Activated naive CD8-positive, alpha-beta T cell treated with anti-CD3 and anti-CD28 coated beads for 36 hours (primary cell): ENCODE measurements at places on chromosomes 5 and 9. TPM values are rescaled to one million over a fixed set of nuclear protein-coding genes. Genes with fewer than 3 reads are reported as not detected.
A peak's percentile ranks its signal among the peaks of the same experiment; 100 is the strongest.

Gene PLAC8L1
- total RNA-seq = not detected

Gene QRFP
- not detected for total RNA-seq

Gene LCN10
- total RNA-seq = 5.4 TPM

Gene EXOSC3
- 147 TPM for total RNA-seq

Gene LOX
- not detected for total RNA-seq

Gene MYMK
- total RNA-seq = not detected

- no peaks in the 10 kb centered on the region for H3K4me1 ChIP-seq
- no peak for DNase-seq
- peaks cover 5% of the 10 kb centered on the region for H3K36me3 ChIP-seq
- H3K27ac ChIP-seq = no peak overlapping the region
- H3K27me3 ChIP-seq = no peaks in the 10 kb centered on the region
Measured at GRCh38 chr5:78816143-78816765, 167.7 kb upstream of the LHFPL2 start.

- peak overlapping the region; percentile 65 for H3K4me3 ChIP-seq
- H3K36me3 ChIP-seq = peaks cover 25% of the 10 kb centered on the region
- H3K27me3 ChIP-seq = no peaks in the 10 kb centered on the region
- peak overlapping the region; percentile 87 for H3K27ac ChIP-seq
- peak; percentile 56 for DNase-seq
Measured at GRCh38 chr9:129838707-129839259, 3.5 kb downstream of the USP20 start.

- no peaks in the 10 kb centered on the region for H3K36me3 ChIP-seq
- H3K4me3 ChIP-seq = no peak overlapping the region
- no peaks in the 10 kb centered on the region for H3K4me1 ChIP-seq
- DNase-seq = no peak
- no peaks in the 10 kb centered on the region for H3K27me3 ChIP-seq
- H3K27ac ChIP-seq = no peak overlapping the region
Measured at GRCh38 chr9:120210274-120210673, 369.7 kb downstream of the CDK5RAP2 start.

GRCh38 chr5:24642022-24642421, 2.8 kb downstream of the CDH10 start:
- no peaks in the 10 kb centered on the region for H3K4me1 ChIP-seq
- no peak for DNase-seq
- H3K27me3 ChIP-seq = peaks cover 6% of the 10 kb centered on the region
- no peaks in the 10 kb centered on the region for H3K36me3 ChIP-seq

- H3K27me3 ChIP-seq = peaks cover 35% of the 10 kb centered on the region
- H3K4me1 ChIP-seq = peaks cover 6% of the 10 kb centered on the region
- H3K4me3 ChIP-seq = no peak overlapping the region
- no peak for DNase-seq
- H3K36me3 ChIP-seq = no peaks in the 10 kb centered on the region
Measured at GRCh38 chr5:39420482-39421145, 4.2 kb downstream of the DAB2 start.

DNA sequence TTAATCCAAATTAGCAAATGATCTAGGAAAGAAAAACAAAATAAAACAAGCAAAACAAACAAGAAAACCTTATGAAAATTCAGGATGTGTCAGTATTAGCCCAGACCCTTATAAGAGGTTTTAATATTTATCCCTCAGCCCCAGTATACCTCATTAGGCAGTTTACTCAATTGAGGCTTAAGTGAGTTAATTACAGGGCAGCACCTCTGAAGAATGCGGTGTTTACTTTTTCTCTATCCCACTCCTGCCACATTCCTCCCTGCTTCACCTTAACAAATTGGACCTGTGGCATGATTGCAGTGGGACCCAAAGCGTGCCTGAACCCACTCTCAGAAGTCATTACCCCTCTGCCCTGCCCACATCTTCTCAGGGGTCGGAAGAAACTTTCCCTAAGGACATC, 67.1 kb downstream of the SIL1 start:
- H3K27ac ChIP-seq = no peak overlapping the region
- no peak for DNase-seq
- H3K4me1 ChIP-seq = no peaks in the 10 kb centered on the region

- H3K36me3 ChIP-seq = no peaks in the 10 kb centered on the region
- DNase-seq = no peak
- H3K4me3 ChIP-seq = no peak overlapping the region
- no peaks in the 10 kb centered on the region for H3K4me1 ChIP-seq
- peaks cover 27% of the 10 kb centered on the region for H3K27me3 ChIP-seq
Measured at GRCh38 chr5:1961952-1962595, 79.3 kb upstream of the IRX4 start.

- peaks cover 15% of the 10 kb centered on the region for H3K27me3 ChIP-seq
- no peak overlapping the region for H3K4me3 ChIP-seq
- H3K36me3 ChIP-seq = no peaks in the 10 kb centered on the region
- H3K27ac ChIP-seq = no peak overlapping the region
- H3K4me1 ChIP-seq = peaks cover 9% of the 10 kb centered on the region
Measured at GRCh38 chr5:133754575-133755169, 142.3 kb upstream of the FSTL4 start.

DNA sequence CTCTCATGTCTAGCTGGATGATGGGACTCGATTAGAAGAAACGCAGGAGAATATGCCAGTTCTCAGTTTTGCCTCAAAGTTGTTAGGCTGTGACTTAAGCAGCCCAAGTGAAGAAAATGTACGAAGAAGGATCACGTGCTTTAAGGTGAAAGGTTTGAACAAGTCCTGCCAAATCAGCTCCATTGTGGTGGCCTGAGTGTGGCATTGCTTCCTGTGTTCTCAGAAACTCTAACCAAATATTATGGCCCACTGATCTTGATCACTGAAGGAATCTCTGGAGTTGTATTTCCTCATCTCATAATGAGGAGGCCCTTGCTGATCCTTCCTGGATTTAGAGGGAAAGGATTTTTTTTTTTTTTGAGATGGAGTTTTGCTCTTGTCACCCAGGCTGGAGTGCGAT, 44.0 kb downstream of the OTULIN start:
- H3K4me3 ChIP-seq = no peak overlapping the region
- H3K4me1 ChIP-seq = peaks cover 53% of the 10 kb centered on the region

DNA sequence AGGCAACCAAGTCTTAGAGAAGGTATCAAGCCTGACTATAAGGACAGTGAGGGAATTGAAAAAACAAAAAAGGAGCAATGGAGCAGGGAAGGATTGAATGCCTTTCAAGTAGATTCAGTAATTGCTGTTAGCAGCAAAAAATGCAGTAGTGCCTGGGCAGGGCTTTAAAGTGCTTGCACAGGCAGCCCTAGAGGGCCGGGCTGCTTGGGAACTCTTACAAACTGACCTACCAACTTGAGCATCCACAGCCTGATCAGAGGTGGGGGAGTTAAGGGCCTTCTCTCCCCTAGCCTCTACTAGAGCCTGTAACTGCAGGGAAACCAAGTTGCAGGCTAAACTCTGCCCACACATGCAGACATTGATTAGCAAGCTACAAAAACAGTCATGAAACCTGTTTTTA, 19.4 kb downstream of the FXN start:
- H3K4me3 ChIP-seq = no peak overlapping the region
- no peaks in the 10 kb centered on the region for H3K27me3 ChIP-seq
- H3K4me1 ChIP-seq = peaks cover 1% of the 10 kb centered on the region
- no peak overlapping the region for H3K27ac ChIP-seq
- no peak for DNase-seq

GRCh38 chr9:137432687-137433348, 8.3 kb downstream of the ENTPD8 start:
- no peaks in the 10 kb centered on the region for H3K36me3 ChIP-seq
- H3K4me1 ChIP-seq = no peaks in the 10 kb centered on the region
- DNase-seq = no peak
- no peaks in the 10 kb centered on the region for H3K27me3 ChIP-seq

DNA sequence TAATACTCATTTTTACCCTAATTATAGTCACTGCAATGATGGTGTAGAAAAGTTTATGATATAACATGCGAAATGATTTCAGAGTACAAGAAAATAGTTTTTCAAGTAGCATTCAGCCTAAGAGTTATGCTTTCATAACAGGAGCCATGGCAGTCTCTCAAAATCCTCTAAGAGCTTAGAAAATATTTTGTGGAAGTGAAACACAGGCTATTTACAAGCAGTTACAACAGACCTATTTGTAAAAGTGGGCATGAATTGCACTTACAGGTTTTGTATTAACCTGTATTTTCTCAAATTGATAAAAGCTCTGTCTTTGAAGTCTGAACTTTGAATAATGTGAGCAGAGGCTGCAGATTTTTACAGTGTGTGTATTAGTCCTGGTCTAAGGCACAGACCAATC, 523.3 kb downstream of the LRRC70 start:
- no peak overlapping the region for H3K4me3 ChIP-seq
- no peak overlapping the region for H3K27ac ChIP-seq
- no peaks in the 10 kb centered on the region for H3K27me3 ChIP-seq
- no peaks in the 10 kb centered on the region for H3K36me3 ChIP-seq
- H3K4me1 ChIP-seq = no peaks in the 10 kb centered on the region

GRCh38 chr9:20314981-20315380, 307.3 kb downstream of the MLLT3 start:
- no peaks in the 10 kb centered on the region for H3K27me3 ChIP-seq
- DNase-seq = no peak
- H3K27ac ChIP-seq = peak overlapping the region; percentile 95
- peaks cover 47% of the 10 kb centered on the region for H3K4me1 ChIP-seq
- H3K36me3 ChIP-seq = peaks cover 8% of the 10 kb centered on the region

DNA sequence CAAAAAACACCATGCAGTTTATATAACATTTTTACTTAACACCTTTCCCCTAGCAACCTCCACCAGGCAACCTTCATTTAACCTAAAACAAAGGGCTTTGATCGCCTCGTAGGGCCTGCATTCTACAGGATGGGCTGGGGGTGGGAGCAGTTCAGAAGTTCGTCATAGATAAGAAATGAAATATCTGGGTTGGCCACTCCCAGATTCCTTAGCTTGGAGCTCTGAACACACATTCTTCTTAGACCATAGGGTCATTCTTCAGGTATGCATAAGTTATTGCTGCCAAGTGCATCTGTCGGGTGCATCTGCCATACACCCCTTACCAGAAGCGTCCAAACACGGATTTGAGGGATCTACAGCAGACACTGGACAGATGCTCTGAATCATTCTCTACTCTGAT, 4.3 kb upstream of the SLC22A5 start:
- H3K4me3 ChIP-seq = no peak overlapping the region
- peaks cover 3% of the 10 kb centered on the region for H3K4me1 ChIP-seq
- H3K36me3 ChIP-seq = no peaks in the 10 kb centered on the region
- no peaks in the 10 kb centered on the region for H3K27me3 ChIP-seq
- H3K27ac ChIP-seq = no peak overlapping the region
- no peak for DNase-seq
